ENCODE measurements at places on chromosomes 12 and 14.
A peak's percentile ranks its signal among the peaks of the same experiment; 100 is the strongest.

DNA sequence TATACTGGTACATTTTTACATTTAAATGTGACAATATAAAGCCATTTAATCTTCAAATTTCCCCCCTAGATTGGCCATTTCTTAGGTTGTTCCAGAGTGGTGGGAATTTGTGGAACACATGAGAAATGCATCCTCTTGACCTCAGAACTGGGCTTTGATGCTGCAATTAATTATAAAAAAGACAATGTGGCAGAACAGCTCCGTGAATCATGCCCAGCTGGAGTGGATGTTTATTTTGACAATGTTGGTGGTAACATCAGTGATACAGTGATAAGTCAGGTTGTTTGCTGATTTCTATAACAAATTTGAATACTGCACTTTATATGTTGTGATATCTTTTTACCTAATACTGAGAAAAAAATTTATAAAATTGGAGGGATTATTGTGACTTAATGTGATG is 7.6 kb upstream of the ZNF410 start:
- no peak for DNase-seq

- no peak for DNase-seq
Observed at GRCh38 chr14:93212432-93212831, 5.4 kb downstream of the UBR7 start.

GRCh38 chr12:52311285-52311648 is 9.9 kb downstream of the KRT83 start:
- DNase-seq: no peak

DNA sequence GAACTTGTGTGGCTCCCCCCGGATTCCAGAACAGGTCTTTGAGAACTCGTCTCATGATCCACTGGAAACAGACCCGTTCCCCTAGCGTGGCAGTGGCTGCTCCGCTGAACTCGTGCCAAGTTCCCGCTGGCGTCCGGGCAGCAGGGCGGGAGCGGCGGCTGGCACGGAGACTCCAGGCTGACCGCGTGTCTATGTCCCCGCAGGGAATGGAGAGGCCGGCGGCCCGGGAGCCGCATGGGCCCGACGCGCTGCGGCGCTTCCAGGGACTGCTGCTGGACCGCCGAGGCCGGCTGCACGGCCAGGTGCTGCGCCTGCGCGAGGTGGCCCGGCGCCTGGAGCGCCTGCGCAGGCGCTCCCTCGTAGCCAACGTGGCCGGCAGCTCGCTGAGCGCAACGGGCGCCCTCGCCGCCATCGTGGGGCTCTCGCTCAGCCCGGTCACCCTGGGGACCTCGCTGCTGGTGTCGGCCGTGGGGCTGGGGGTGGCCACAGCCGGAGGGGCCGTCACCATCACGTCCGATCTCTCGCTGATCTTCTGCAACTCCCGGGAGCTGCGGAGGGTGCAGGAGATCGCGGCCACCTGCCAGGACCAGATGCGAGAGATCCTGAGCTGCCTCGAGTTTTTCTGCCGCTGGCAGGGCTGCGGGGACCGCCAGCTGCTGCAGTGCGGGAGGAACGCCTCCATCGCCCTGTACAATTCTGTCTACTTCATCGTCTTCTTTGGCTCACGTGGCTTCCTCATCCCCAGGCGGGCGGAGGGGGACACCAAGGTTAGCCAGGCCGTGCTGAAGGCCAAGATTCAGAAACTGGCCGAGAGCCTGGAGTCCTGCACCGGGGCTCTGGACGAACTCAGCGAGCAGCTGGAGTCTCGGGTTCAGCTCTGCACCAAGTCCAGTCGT is 1.5 kb downstream of the APOLD1 start:
- DNase-seq: no peak

- DNase-seq: no peak
Observed at GRCh38 chr12:45907955-45908354, 82.4 kb downstream of the SCAF11 start.

DNA sequence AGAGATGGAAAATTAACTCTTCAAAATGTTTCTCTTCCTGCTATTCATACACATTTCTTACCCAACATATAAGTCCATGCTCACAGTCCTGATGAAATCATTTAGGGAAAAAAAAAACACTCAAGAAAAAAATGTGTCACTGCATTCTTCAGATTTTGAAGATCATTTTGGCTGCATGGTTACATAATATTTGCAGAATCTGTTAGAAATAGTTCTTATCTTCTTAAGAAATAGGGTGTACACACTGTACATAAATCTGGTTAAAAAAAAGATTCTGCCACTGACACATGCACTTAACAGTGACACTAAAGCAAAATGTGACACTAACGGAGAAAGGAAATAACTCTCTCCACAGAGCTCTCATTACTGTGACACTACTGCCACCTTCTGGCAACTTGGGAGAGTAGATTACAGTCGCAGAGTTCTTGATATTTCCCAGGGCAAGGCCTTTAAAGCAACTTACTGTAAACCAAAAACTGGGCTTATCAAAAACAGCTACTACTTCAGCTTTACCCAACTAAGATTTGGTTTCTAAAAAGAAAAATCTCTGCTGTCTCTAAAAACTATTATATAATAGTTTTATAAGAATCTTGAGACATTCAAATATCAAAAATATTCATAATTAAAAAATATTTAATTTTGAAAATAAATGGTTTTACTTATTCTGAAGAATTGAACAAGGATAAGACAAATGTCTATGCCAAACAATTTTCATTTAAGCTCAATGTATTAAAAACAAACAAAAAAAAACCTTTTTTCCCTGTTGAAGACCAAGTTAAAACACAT is 65.0 kb downstream of the SETD3 start:
- DNase-seq: no peak

- no peak for DNase-seq
Observed at GRCh38 chr12:112595410-112595809, 176.7 kb downstream of the PTPN11 start.

DNA sequence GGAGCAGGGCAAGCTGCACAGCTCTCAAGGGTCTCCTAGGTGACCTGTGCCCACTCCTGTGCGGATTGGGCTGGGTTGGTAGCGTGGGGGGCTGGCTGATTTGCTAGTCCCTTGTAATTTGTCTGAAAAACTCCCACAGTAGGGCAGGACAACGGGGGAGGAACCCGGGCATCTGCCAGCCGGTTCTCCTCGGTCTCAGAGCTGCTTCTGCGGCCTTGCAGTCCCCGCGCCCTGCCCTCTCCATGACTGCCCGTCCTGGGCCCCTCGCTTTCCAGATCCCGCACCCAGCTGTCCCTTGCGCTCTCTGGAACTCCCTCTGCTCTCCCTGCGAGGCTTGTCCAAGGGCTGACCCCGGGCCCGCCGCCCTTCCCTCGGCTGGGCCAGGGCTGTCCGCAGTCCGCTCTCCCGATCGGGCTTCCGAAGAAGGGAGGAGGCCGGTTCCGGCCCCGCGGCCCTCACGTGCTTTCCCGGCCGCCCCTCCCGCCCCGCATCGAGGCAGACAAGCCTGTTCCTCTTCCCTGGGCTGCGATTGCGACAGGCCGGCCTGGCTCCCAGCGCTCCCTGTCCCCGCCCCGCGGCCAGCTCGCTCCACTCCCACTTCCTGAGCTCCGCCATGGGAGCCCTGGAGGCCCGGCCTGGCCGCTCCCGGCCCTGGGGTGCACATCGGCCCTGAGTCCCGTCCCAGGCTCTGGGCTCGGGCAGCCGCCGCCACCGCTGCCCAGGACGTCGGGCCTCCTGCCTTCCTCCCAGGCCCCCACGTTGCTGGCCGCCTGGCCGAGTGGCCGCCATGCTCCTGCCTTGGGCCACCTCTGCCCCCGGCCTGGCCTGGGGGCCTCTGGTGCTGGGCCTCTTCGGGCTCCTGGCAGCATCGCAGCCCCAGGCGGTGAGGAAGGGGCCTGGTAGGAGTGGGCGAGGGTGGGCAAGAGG is at the start of gene LTBR:
LTBR (plus strand) TSS at position 591 of the 927 bp plus-strand sequence; CDS start at position 788, 197 bp downstream.
- DNase-seq: peak; percentile 86

GRCh38 chr12:52295663-52296062 is 4.3 kb upstream of the KRT81 start:
- DNase-seq: no peak

GRCh38 chr12:132214891-132215290 is 70.6 kb downstream of the NOC4L start:
- no peak for DNase-seq

- DNase-seq: no peak
Observed at GRCh38 chr14:96424109-96424989, 32.4 kb downstream of the AK7 start.

DNA sequence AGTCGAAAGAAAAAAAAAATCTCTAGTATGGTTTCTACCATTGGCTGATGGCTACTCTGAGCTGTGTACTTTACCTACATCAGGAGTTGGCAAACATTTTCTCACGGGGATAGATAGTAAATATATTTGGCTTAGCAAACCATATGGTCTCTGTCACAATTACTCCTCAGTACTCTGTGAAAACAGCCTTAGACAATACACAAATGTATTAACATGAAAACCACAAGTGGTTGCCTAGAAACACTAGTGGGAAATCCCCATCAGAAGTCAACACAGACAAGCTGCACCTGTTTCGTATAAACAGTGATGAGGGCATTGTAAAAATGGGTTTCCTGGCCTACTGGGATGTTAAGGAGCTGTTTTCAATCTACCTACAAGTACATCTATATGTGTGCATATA is 84.6 kb upstream of the NAV3 start:
- DNase-seq: no peak

DNA sequence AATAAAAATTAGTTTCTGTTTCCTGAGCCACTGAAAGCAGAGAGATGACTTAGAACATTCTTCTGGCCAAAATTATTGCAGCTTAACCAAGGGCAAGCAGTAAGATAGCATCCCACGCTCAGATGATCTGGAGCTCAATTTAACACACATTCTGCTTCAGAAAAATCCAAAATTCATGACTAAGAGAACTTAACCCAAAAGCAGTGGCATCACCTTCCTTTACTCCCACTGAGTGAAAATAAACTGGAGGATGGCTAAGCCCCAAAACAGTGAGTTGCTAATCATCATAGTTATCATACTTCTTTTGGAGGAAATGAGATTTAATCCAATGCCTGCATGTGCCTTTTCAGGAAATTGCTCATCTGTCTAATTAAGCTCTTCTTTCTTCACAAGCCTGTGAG is 195.4 kb downstream of the DUSP6 start:
- no peak for DNase-seq

DNA sequence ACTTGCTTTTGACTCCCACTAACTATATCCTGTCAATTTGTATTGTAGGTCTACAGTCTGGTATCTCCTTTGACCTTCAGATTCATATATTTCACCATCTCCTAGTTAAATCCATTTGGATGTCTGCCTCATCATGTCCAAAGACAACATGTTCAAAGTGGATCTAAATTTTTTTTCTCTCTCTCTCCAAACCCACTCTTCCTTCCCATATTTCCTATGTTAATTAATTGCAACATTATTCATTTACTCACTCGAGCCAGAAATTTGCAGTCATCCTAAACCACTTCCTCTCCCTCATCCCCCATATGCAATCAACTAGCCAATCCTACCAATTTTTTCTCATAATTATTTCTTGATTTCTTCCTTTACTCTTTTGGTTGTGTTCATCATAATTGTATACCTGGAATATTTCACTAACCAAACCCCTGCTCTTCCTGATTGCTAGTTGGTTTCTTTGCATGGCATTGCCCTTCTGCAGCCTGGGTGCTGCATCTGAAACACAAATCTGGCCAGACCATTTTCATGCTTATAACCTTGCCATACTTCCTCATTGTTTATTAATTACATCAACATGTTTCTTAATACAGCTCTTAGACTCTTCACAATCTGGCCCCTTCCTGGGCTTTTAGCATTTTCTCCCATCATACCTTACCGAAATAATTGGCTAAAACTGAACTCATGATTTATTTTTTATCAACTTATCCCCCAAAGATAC is 442.2 kb downstream of the ADAMTS20 start:
- no peak for DNase-seq

DNA sequence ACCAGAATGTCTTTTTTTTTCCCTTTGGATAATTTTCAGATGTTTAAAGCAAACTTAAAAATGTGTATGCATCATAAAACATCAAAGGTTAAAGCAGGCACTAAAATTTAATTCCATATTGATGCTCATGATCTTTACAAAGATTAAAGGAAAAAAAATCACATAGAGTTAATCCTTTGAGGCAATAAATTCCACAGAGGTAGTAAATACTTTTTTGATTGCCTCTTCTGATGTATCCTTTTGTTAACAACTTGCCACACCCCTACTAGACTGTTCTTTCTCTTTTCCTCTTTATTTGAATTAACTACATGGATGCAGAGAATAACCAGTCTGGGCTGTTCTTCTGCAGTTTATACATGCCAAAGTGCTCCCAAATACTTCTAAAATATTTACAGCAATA is 45.2 kb upstream of the KCNJ8 start:
- no peak for DNase-seq

DNA sequence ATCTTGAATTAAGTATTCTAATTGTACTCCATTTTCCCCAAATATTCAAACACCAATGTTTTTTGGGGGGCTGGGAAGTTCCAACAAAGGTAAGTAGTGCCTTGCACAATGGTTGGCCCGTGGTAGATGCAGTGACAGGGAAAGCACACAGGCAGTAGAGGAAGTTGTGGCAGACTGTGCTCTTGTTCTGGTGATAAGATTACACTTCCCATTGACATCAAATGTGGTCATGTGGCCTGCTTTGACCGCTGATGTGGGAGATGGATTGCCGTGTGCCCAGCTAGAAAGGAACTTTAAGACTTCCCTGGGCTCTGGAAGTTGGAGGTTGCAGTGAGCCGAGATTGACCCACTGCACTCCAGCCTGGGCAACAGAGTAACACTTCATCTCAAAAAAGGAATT is 223.8 kb downstream of the VRK1 start:
- no peak for DNase-seq

- DNase-seq: no peak
Observed at GRCh38 chr12:94305130-94305957, 154.3 kb downstream of the CEP83 start.

DNA sequence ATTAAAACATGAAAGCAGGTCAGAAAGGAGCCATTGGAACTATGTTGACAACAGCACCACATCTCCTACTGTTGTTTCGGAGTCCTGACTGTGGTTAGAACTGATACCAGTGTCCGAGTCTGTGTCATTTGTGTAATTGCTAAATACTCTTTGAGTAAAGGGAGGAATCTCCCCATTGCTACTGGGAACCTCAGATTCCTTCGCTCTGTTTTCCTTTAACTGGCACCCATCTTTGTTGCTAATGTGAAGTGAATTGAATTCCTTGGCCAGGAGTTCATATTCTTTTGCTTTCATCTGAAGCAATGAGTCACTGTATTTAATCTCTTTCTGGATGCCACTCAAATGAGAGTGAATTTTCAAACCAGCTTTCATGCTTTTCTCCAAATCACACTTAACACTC is 31.5 kb downstream of the RASSF9 start:
- no peak for DNase-seq

GRCh38 chr12:125399489-125399888 is 334.3 kb downstream of the AACS start:
- DNase-seq: no peak

GRCh38 chr14:70213721-70214282 is 25.1 kb upstream of the SLC8A3 start:
- no peak for DNase-seq

GRCh38 chr12:11565752-11566151 is 83.7 kb upstream of the ETV6 start:
- DNase-seq: no peak

GRCh38 chr12:130179191-130179590 is 16.9 kb downstream of the FZD10 start:
- DNase-seq: no peak
